Heart right ventricle (tissue), 16 donors: ENCODE measurements at places on chromosomes 1 and 21. TPM values are rescaled to one million over a fixed set of nuclear protein-coding genes. Genes with fewer than 3 reads are reported as not detected.
A peak's percentile ranks its signal among the peaks of the same experiment; 100 is the strongest.

UTS2 gene
- total RNA-seq: not detected

C4BPA gene
- not detected for total RNA-seq

PTPN22 gene
- total RNA-seq: 0.92 TPM

NPHS2 gene
- total RNA-seq: not detected

RNF207 gene
- 63.2 TPM for total RNA-seq

GRCh38 chr1:175169286-175170018 is 23.1 kb downstream of the KIAA0040 start:
- no peak for DNase-seq
- no peaks in the 10 kb centered on the region for H3K36me3 ChIP-seq
- H3K4me1 ChIP-seq: peaks cover 9% of the 10 kb centered on the region
- no peak overlapping the region for H3K27ac ChIP-seq
- no peaks in the 10 kb centered on the region for H3K27me3 ChIP-seq
- no peak overlapping the region for H3K4me3 ChIP-seq

- H3K4me1 ChIP-seq: peaks cover 7% of the 10 kb centered on the region
- H3K27me3 ChIP-seq: peaks cover 5% of the 10 kb centered on the region
- DNase-seq: no peak
- H3K27ac ChIP-seq: no peak overlapping the region
- peaks cover 11% of the 10 kb centered on the region for H3K36me3 ChIP-seq
- no peak overlapping the region for H3K4me3 ChIP-seq
Measured at GRCh38 chr21:45263534-45263933, 24.2 kb downstream of the POFUT2 start.

- no peak for DNase-seq
- peak overlapping the region; percentile 41 for H3K27ac ChIP-seq
- H3K36me3 ChIP-seq: no peaks in the 10 kb centered on the region
- H3K4me1 ChIP-seq: peaks cover 38% of the 10 kb centered on the region
- no peak overlapping the region for H3K4me3 ChIP-seq
Measured at GRCh38 chr1:94980582-94981574, 54.0 kb upstream of the CNN3 start.

DNA sequence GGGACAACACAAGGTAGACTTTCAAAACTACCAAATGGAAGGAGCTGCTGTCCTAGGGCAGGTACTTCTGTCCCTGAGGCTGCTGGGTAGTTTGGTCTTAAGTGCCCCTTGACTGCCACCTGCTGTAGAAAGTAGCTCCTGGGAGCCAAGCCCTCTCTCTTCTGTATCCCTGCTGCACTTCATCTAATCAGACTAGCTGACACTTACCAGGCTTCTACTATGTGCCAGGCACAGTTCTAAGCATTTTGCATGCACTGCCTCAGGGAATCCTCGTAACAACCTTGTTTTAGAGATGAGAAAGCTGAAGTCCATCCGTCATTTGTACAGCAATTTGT is 15.9 kb upstream of the SRSF4 start:
- peaks cover 75% of the 10 kb centered on the region for H3K36me3 ChIP-seq
- DNase-seq: no peak
- no peaks in the 10 kb centered on the region for H3K27me3 ChIP-seq

DNA sequence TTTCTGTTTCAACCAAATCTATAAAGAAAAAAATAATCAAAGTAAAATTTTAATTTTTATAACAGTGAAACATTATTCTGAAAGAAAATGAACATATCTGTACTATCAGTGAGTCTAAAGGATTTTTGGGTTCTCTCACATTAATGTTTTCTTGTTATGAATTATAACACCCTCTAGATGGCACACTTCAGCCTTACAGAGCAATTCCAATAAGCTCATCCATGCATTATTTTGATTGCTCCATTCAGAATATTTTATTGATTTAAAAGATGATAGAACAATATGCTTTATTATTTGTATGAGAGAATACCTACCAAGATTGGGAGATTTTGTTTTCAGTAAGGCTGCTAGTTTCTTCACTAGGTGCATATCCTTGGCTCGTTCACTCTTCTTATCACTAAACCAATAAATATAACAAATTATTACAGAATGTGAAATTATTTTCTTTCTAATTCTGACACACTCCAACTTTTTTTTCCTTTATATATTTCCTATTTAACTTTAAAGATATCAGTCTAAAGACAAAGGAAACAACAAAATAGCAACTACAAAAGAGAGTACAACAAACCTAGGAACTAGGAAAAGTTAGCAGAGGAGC is 82.4 kb downstream of the RAB3GAP2 start:
- H3K27me3 ChIP-seq: no peaks in the 10 kb centered on the region
- no peak overlapping the region for H3K27ac ChIP-seq
- peaks cover 42% of the 10 kb centered on the region for H3K36me3 ChIP-seq
- H3K4me3 ChIP-seq: no peak overlapping the region
- DNase-seq: no peak

DNA sequence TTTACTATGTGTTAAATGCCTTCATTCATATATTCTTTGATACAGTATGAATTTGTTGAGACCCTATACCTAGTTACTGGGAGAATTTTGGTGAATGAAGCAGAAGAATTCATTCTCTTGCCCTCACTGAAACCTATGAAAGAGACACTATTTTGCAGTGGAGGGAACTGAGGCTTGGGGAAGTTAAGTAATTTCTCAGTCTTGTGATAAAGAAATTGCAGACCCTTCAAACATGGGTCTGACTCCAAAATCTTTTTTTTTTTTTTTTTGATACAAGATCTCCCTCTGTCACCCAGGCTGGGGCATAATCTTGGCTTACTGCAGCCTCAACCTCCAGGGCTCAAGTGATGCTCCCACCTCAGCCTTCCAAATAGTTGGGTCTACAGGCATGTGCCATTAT is 132.1 kb downstream of the DNM3 start:
- no peak overlapping the region for H3K27ac ChIP-seq
- no peaks in the 10 kb centered on the region for H3K4me1 ChIP-seq
- DNase-seq: no peak
- no peaks in the 10 kb centered on the region for H3K27me3 ChIP-seq

DNA sequence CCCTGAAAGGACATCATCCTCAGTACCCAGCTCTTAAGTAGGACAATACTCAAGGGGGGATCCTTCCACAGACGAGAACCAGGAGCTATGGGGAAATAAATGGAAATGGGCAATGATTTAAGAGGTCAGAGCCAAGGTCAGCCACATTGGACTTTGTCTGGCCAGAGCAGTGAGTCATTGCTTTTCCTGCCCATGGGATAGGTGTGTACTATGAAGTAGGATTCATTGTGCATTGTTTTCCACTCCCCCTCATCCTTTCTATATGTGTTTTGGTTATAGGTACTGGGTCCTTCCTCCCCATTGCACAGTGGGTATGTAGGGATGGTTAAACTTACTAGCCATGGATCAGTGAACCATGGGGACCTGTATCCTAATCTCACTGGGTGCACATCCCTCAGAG is 328.9 kb upstream of the USP25 start:
- H3K27ac ChIP-seq: no peak overlapping the region
- no peaks in the 10 kb centered on the region for H3K27me3 ChIP-seq
- no peak overlapping the region for H3K4me3 ChIP-seq
- no peaks in the 10 kb centered on the region for H3K36me3 ChIP-seq
- no peaks in the 10 kb centered on the region for H3K4me1 ChIP-seq
- DNase-seq: no peak

GRCh38 chr21:42674351-42674940 is 21.0 kb downstream of the PDE9A start:
- peak; percentile 70 for DNase-seq
- peak overlapping the region; percentile 13 for H3K27ac ChIP-seq
- no peaks in the 10 kb centered on the region for H3K27me3 ChIP-seq
- peaks cover 22% of the 10 kb centered on the region for H3K4me1 ChIP-seq
- no peaks in the 10 kb centered on the region for H3K36me3 ChIP-seq

DNA sequence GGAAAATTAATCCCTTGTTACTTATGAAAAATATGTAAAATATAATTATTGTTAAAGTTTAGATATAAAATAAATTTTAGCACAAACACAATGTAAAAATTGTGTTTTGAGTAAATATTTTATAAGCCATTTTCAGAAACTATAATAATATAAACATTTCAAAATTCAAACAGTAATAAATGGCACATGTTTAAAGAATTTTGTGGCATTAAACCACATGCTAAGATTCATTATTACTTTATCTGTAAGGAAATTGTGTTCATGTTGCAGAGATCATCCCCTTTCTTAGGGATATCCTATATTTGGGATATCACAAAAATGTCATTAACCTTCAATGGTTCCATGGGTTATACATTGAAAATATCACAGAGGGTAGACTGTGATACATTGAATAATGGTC is 1044.3 kb downstream of the AMY1C start:
- no peak for DNase-seq
- no peak overlapping the region for H3K27ac ChIP-seq
- H3K36me3 ChIP-seq: no peaks in the 10 kb centered on the region
- no peak overlapping the region for H3K4me3 ChIP-seq
- H3K27me3 ChIP-seq: no peaks in the 10 kb centered on the region
- no peaks in the 10 kb centered on the region for H3K4me1 ChIP-seq

- H3K4me3 ChIP-seq: no peak overlapping the region
- H3K36me3 ChIP-seq: no peaks in the 10 kb centered on the region
- H3K27ac ChIP-seq: no peak overlapping the region
- no peak for DNase-seq
- no peaks in the 10 kb centered on the region for H3K27me3 ChIP-seq
- H3K4me1 ChIP-seq: peaks cover 10% of the 10 kb centered on the region
Measured at GRCh38 chr1:207308451-207309190, 12.9 kb upstream of the CD55 start.

GRCh38 chr1:218301217-218301616 is 16.1 kb downstream of the RRP15 start:
- H3K36me3 ChIP-seq: peaks cover 35% of the 10 kb centered on the region
- H3K4me3 ChIP-seq: no peak overlapping the region
- DNase-seq: no peak
- no peak overlapping the region for H3K27ac ChIP-seq
- no peaks in the 10 kb centered on the region for H3K27me3 ChIP-seq
- peaks cover 4% of the 10 kb centered on the region for H3K4me1 ChIP-seq
